Kidney epithelial cell (primary cell): ENCODE measurements at places on chromosomes 16 and 17. TPM values are rescaled to one million over a fixed set of nuclear protein-coding genes. Genes with fewer than 3 reads are reported as not detected.

The SOST gene
- total RNA-seq: not detected in 2 replicates

The GNGT2 gene
- 0.58 TPM in 1 of 2 replicates, not detected in the other for total RNA-seq

The DPEP2 gene
- not detected in 2 replicates for total RNA-seq

The RAB26 gene
- total RNA-seq: 0.54 and 0.68 TPM in 2 replicates

DNA sequence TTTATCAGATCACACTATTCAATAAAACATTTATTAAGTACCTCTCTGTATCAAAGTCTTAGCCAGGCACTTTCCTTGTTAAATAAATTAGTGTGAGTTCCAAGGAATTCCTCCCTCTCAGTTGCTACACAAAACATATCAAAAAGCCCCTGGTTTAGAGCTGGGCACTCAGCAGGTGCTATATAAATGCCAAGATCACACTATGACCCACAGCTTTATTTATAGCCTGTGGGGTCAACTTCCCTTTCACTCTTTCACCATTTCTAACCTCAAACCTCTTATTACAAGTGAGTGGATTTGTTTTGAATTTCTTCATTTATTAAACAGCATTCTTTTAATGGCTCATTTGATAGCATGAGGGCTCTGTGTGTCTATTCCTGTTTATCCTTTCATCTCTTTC lies 112.6 kb upstream of the MPHOSPH6 start:
- DNase-seq: no peak

The SCNN1B gene
- 0.38 TPM in 1 of 2 replicates, not detected in the other for total RNA-seq

GRCh38 chr17:52287611-52288010 lies 129.1 kb upstream of the CA10 start:
- no peak for DNase-seq

The OR3A2 gene
- 1.0 and 3.3 TPM in 2 replicates for total RNA-seq

DNA sequence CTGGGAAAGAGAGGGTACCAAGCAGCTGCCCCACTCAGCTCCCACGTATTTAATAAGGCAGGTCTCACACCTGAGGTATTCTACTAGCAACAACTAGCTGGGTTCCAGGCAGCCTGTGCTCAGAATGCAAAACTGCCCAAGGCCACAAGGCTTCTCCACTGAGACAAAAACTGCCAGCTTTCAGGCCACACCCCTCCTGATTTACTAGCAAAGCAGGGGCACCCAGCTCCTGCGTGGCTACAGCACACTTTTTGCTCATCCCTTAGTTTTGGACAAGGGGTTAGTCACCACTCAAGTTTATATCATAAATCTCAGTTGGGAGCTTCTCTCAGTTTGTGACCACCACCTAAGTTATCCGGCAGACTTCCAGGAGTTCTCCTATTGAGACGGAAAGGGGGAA lies 494.6 kb downstream of the CDH11 start:
- DNase-seq: no peak

DNA sequence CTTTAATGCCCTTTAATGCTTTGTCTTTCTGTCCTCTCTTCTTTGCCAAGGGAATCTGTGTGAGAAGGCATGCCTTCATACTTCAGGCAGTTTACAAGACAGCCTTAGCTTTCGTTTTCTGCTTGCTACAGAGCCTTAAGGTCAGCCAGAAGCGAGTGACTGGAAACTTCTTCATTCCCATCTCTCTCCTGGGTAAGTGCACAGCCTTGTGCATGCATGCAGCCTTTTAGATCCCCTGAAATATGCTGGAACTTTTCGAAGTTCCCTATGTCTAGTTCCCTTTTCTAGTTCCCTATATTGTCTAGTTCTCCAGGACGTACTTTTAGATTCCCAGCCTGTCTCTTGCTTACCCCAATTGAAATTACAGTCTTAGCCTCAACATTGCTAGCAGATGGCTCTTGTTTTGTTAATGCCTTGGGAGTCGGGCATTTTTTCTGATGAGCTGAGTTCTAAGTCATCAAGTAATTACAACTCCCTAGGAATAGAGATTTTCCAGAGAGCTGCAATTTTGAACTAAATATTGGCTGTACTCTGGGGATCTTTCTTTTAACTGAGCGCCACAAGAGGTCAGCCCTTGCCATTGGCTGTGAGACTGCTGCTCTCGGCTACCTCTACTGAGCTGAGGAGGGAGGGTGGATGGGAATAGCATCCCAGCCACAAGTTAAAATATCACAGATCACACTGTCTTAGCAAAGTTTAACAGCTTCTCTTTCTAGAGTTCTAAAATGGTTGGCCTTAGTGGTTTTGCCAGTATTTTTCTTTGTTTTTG lies 22.7 kb upstream of the PPM1D start:
- no peak for DNase-seq

GRCh38 chr16:75621170-75621477 lies 2.0 kb downstream of the ADAT1 start:
- DNase-seq: peak; percentile 12

DNA sequence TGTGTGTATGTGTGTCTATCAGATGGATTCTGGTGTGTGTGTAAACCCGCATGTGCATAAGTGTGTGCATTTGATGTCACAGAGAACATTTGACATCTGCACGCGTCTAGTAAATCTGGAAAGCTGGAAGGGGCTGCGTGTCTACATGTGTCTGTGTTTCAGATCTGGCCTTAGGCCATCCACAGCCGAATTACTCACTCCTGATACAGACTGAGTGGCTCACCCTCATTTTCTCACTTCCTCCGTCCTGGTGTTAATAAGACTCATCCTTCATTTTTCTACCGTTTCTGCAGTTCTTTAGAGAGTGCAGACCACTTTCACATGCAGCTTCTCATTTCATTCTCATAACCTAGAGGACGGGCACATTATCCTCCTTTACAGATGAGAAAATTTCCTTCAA lies 491.6 kb downstream of the CDH13 start:
- DNase-seq: no peak

The ABCA3 gene
- total RNA-seq: 32.1 and 36.3 TPM in 2 replicates

The TNS4 gene
- 0.34 TPM in 1 of 2 replicates, not detected in the other for total RNA-seq

DNA sequence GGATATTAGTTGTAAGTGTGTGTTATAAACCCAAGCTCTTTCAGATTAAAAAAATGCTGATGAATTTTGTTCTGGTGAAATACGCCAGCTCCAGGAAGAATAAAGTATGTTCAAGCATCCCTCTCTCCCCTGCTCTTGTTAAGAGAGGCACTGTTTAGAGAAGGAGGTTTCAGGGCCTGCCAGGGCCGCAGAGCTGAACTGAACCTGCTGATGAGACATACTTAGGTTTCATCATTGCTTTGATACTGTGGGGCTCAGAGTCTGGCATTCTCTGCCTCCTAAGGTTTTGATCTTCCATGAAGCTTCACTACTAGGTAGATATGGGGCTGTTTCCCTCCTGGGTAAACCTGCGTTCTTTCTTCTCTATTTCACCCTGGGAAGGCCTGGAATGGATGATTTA lies 175.3 kb upstream of the FAM20A start:
- no peak for DNase-seq

The HSD17B2 gene
- total RNA-seq: 0.82 TPM in 1 of 2 replicates, not detected in the other

The SLC16A13 gene
- total RNA-seq: 3.4 and 6.0 TPM in 2 replicates

The JPH3 gene
- total RNA-seq: 1.9 and 2.1 TPM in 2 replicates

DNA sequence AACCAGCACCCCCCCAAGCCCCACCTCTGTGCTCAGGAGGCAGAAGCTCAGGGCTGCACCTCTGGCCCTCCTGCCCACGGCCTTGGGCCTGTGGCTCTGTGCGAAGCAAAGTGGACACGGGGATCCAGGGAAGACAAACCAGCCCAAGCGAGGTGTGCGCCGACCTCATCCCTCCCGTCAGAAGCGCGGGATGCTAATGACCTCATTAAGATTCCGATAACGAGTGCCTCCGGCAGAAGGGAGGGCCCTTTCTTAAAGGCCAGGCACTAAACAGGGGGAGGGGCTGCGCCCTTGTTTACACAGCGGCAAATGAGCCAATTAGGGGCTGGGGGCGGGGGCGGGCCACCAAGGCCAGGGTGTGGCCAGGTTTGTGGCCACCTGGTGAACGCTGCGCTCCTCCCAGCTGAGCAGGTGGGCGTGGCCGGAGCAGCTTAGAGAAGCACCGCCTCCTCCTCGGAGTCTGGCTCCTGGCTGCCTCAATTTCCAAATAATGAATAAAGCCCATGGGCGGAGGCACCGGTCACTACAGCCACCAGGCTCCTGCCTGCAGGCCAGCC lies 3.2 kb downstream of the CBX4 start:
- DNase-seq: no peak

DNA sequence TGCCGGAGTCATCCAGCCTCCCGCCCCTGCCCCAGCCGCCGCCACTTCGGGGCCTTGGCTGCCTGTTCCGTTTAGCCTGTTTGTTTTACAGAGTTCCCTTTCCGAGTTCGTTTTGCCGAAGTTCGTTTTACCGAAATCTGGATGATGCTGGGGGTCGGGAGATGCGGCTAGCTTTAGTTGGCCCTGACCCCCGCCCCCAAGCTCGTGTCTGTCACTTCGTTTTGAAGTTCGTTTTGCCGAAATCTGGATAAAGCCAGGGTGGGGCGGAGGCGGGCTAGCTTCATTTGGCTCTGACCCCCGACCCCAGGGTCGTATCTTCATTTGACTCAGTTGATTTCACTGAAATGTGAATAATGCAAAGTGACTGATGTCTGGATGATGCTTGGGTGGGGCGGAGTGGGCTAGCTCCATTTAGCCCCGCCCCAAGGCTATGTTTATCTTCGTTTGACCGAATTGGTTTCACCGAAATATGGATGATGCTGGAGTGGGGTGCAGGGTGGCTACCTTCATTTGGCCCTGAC lies 591 bp downstream of the PSMD7 start:
- no peak for DNase-seq

- no peak for DNase-seq
Observed at GRCh38 chr17:17810084-17810894, 26.5 kb downstream of the SREBF1 start.

The CA4 gene
- total RNA-seq: not detected in 2 replicates

DNA sequence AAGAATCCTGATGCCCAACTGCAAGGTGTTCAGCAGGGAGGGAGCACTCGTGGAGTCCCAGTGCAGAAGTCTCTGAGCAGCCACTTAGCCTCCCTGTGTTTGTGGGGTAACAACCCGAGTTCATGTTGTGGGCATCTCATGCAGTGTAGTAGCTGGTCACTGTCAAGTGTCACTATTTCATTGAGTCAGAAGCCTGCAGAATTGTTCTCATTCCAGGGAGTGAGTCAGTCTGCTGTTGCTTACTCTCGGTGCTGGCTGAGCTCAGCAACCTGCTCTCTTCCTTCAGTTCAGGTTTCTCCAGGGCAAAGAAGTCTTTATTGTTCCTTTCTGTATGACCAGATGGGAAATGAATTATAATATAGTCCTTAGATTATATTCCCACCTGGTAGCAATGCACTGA lies 24.1 kb downstream of the HMOX2 start:
- no peak for DNase-seq

GRCh38 chr17:1555651-1556471 lies 6.7 kb downstream of the PITPNA start:
- DNase-seq: no peak

The METTL22 gene
- total RNA-seq: 24.5 and 34.9 TPM in 2 replicates

The AGRP gene
- not detected in 2 replicates for total RNA-seq

DNA sequence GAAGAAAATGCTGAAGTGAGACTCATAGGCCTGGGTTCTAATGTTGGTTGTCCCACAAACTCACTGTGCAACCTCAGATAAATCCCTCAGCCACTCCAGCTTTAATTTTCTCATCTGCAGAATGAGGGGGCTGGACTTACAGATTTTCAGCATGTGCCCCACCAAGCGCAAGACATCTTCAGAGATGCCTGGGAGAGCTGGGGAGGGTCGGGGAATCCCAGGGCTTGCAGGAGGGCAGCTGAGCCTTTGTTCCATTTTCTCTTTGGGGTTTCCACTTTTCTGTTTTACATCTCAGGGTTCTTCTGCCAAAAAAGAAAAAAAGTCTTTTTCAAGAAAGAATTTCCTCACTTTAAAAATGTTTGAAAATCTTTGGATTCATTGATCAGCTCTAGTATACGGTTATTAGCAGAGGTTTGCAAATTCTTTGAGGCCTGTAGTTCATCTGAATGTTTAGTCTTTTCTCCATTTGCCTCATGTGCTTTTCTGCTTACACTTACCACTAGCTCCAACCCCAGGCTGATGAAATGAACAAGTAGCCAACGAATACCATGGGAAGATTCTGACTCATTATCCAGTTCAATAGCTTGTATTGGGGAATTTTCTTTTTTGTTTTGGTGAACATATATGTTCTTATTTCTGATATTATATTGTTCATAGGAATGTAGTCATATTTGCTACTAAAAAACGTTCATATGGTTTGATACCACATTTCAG lies 56.4 kb downstream of the CHD9 start:
- DNase-seq: no peak

DNA sequence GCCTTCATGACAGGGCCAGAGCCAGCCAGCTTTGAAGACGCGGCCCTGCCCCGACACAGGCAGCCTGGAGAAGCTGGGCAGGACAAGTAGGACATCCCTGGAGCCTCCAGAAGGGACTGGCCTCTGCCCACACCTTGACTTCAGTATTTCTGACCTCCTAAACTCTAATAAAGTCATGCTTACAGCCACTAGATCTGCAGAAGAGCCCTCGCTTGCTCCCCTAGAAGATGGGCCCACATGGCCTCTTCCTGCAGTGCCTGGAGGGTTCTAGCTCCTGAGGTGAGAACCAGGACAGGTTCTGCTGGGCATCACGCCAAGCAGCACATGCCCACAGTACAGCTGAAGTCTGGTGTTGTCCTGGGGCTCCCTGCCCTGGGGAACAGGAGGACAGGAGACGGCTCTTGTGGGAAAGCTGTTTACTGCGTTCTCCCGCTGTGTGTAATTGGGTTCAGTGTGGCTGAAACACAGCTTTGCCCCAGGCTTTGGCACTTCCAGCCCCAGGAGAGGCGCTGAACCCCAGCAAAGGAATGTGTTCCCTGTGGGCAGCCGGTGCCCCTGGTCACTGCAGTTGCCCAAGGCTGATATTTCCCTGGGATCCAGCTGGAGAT lies 2.6 kb downstream of the APRT start:
- DNase-seq: no peak

DNA sequence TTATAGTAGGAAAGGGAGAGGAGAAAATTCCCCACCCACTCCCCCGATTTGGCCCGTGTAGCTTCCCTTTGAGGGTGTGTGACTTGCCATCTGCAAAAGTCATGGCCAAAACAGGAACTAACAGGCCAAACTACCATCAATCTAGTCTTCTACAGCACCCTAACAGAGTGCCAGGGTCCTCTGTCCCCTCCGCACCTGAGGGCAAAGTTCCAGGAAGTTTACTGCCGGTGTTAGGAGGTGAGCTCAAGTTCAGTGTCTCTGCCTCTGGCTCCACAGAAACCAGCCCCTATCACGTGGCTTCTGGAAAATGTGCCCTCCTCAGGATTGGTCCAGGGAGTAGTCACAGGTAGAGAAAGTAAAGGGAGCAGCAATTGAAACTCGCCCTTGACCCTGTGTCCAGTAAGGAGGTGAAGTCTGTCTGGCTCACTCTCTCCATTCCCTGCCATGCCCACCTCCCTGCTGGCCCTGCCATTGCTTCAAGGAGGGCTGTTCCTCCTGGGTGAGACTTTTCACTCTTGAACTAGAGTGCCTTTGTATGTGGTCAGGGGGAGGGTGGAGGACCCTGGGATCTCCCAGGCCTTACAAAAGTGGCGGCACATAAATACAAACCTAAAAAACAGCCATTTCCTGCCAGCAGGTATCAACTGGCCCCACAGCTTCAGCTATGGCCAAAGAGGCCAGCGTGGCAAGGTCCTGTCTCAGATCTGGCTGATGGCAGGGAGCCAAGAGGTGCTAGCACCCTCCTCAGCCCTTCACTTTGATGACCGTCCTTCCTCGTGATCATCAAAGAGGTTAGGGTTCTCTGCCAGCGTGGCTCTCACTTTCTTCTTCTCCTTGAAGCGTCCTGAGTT lies 5.3 kb downstream of the PRR15L start:
- no peak for DNase-seq

- DNase-seq: no peak
Observed at GRCh38 chr17:6910987-6911603, 79.6 kb upstream of the TEKT1 start.

GRCh38 chr16:87065446-87066132 lies 251.6 kb downstream of the C16orf95 start:
- no peak for DNase-seq
